ENCODE measurements at places on chromosomes 7 and 10.

- no peak for DNase-seq
Observed at GRCh38 chr10:75967491-75967890, 536.1 kb downstream of the LRMDA start.

GRCh38 chr7:122143376-122143750 is 686 bp downstream of the AASS start:
- DNase-seq, result no peak

DNA sequence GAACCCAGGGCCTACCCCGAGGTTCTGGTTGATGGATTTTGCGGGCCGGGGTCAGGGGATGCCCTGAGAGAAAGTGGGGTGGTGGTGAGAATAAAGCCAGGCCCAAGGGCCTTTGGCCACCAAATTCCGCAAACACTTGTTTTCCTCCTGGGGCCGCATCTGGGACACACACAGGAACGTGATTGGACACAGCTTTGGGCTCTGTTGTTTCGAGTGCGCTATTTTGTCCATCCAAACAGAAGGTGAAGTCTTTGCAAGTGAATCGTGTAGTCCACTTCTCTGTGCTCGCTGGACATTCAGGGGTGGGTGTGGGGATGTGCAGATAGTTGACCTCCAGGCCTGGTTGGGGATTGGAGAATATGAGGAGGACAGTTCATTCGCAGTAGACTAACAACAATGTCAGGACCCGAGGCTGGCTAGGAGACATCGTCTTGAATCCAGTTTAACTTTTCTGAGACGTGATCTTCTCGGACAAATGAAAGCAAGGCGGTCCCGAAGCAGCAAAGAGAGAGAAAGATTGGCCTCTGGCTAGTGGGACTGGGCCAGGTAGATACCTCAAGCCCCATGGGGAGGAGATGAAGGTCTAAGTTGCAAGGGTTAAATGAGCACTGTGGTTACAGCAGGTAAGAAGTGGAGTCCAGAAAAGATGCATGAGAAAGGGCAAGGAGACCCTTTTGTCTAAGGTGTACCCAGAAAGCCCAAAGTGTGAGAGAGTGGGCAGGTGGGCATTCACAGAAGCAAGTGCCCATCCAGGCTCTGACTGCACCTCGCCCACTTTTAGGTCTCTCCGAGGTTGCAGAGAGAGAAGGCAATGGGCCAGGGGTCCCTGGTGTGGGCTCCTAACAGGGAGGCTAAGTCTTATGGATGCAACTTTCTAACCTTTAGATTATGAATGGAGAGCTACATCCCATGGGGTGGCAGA is 764 bp upstream of the FAM131B start:
- no peak for DNase-seq

DNA sequence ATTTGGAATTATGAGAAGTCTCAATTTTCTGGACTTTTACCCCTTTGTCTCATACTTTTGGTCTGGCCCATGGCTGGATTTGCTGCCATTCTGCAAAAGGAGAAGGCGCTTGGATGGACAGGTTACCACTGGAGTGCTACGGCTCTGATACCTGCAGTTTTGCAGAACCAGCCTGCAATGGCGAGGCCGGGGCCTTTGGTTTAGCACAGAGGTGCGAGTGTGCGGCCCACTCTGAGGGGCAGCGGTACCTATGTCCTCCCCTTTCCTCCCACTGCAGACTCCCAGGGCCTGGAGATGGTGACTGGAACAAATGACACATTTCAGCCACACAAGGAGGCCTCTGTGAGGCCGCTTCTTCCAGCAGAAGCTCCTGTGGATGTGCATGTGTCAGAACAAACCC is 11.9 kb downstream of the ZNF777 start:
- DNase-seq, result no peak

DNA sequence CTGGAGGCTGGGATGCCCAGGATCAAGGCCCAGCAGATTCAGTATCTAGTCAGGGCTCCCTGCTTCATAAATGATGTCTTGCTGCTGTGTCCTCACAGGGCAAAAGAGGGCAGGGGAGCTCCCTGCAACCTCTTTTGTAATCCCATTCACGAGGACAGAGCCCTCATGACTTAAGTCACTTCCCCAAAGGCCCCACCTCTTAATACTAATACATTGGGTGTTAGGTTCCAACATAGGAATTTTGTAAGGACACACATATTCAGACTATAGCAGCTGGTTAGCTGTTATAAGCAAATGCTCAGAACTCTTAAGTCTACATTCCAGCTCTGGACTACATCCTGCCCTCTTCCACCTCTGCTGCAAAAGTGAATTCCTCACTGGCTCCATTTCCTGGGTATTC is 63.0 kb downstream of the VOPP1 start:
- DNase-seq, result peak; percentile 29

DNA sequence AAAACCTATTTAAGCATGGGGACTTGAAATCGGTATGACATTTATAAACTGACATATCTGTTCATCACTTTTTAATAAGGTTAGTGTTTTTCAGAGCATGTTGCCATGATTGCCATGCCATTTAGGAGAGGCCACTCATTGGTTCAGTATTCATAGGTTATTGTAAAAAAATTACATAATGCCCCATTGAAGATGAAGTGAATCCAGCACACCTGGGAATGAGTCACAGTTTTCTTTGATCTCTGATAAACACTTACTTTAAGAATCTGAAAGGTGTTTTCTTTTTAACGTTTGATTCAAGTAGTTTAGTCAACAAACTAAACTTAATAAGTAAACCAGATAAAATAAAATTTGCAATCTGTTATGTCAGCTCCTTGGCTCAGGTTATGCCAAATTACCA is 278.3 kb downstream of the ARL4A start:
- DNase-seq, result no peak

DNA sequence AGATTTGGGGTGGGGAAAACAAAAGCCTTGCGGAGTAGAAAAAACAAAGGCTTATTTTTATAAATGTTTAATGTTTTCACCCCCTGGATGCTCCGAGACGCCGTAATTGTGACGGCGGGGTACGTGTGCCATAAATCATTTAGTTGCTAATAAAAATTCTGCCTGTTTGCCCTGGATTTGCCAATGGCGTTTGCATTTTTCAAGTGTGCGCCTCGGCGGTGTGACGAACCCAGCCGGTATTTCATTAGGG is 2.5 kb upstream of the TNRC18 start:
- DNase-seq, result no peak

DNA sequence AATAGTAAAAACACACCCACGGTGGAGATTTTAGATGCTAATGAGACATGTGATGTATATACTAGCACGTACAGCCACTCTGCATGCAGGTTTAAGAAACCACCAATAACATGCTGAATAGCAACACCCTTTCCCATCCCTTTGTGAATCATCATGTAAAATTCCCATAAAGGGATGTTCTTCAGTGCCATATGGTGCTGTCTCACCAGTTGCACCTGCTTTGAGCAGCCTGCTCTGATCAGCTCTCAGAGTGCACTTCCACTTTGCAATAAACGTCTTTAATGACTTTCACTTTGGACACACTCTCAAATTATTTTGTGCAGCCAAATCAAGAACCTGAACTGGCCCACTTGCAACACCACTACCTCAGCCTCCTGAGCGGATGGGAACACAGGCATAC is 615.0 kb downstream of the ANKRD7 start:
- no peak for DNase-seq

GRCh38 chr7:24026351-24026750 is 257.6 kb upstream of the NPY start:
- no peak for DNase-seq

GRCh38 chr7:146375170-146375569 is 258.6 kb downstream of the CNTNAP2 start:
- DNase-seq, result no peak

DNA sequence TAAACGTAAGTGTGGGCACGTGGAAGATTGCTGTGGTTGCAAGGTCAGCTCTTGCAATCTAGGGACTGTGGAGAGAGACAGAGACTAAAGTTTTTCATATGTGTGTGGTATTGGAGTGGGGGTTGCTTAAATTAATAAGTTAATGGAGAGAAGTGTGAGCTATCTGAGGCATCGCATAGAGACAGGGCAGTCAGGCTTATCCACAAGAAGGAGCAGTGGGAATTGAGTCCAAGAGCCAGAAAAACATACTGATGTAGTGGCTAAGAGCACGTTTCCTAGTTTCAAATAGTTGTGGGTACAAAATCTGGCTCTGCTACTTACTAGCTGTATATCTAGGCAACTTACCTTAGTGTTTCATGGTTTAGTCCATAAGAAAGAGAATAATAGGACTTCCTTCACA is 65.8 kb downstream of the SORCS3 start:
- no peak for DNase-seq

- no peak for DNase-seq
Observed at GRCh38 chr7:78224923-78225322, 426.4 kb downstream of the PHTF2 start.

DNA sequence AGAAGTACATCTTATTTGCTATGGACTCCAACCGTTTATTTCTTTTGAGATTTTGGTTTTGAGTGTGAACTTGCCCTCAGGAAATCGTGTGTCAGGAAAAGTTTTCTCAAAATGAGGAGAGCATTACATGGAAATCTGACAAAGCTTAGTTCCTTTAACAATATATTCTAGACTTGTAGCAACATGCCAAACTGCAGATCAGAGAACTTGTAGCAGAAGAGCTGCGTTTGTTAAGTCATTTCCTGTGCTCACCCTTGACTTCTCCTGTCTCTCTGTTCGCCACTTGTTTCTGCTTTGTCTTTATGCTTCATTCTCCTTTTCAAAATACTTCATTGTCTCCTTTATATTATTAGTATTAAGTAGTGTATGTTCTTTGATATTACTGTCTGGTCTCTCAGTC is 116.6 kb upstream of the FOXP2 start:
- DNase-seq, result no peak

DNA sequence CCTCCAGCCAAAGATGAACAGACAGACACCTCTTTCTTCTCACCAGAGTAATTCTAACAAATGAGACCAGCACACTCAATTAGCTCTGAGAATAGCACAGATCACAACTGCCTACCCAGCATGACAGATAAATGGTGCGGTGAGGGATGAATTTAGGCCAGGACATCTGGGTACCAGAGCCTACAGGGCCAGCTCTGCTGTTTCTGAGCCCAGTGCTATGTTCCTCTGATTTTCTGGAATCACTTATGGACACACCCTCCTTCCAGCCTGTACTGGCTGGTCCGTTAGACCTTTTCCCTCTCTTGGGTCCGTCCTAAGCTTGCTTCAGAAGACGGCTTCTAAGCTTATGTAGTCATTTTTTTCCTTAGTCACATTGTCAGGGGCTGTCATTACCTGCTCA is 73.6 kb downstream of the INSYN2A start:
- DNase-seq, result no peak

DNA sequence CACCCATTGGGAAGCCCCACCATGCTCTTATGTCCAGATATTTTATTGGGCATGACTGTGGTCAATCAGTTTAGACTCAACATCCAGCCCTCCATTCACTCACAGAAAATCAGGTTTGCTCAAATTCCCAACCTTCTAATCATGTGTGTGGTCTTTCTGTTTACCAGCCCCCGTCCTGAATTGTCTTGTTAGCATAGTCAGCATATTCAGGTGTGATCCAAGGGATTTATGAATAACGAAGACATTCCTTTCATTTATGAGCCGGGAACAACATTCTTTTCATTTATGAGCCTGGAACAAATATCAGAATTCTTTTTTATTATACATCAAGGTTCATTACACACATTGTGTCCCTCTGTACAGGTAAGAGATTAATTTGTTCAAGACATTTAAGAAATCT is 376.3 kb upstream of the POM121L12 start:
- DNase-seq, result no peak

GRCh38 chr10:118488710-118489497 is 106.5 kb downstream of the PRLHR start:
- DNase-seq, result peak; percentile 32

GRCh38 chr10:67473850-67474633 is 222.0 kb downstream of the CTNNA3 start:
- no peak for DNase-seq

- peak; percentile 57 for DNase-seq
Observed at GRCh38 chr10:124595143-124595883, 133.7 kb downstream of the LHPP start.

DNA sequence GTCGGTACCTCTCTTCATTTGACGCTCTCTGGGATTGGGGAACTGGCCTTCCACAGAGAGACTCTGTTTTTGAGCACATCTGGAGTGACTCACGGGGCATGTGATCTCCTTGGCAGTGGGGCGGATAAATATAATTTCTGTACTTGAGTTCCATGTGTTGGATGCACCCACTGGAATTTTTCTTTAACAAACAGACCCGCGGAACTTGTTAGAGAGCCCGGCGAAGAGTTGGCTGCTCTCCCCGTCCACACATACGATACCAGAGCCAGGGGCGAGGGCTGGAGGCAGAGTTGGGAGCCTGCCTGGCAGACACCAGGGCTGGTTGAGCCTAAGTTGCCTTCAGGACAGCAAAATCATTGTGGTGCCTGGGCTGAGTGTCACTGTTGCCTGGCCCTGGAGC is at the start of gene FAM180A:
Gene FAM180A, minus strand, starts transcription at position 44 of the 400 bp plus-strand sequence. CDS start 233 bp downstream, outside the sequence.
- DNase-seq, result no peak

Measured in NB4 (cell line).